NCI-H69 (cell line): ENCODE measurements at places on chromosomes 16 and 17.
A peak's percentile ranks its signal among the peaks of the same experiment; 100 is the strongest.

DNA sequence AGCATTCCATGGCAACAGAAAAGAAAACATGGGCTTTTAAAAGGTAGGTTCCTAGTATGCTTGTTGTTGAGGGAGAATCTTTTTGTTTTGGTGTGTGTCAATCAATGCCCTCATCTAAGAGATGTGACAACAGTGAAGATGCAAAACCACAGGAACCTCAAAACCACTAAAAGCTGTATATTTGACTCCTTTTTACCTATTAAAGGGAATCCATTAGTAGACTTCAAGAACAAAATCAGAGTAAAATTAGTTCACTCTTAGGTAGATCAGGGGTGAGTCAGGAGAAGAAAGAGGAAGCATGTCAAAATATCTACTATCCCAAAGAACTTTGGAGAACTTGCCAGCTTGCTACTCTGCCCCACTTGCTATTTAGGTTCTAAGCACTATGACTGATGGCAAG lies 89.1 kb downstream of the CDK5R1 start:
- no peak for DNase-seq

- DNase-seq = no peak
These were observed 79.3 kb downstream of the BANP start for GRCh38 chr16:88030498-88030897.

GRCh38 chr17:44689477-44690217 lies at the start of gene CCDC43:
CCDC43 (minus strand) TSS chr17:44689776; CDS start chr17:44689753, 23 bp downstream.
- DNase-seq = peak; percentile 97

DNA sequence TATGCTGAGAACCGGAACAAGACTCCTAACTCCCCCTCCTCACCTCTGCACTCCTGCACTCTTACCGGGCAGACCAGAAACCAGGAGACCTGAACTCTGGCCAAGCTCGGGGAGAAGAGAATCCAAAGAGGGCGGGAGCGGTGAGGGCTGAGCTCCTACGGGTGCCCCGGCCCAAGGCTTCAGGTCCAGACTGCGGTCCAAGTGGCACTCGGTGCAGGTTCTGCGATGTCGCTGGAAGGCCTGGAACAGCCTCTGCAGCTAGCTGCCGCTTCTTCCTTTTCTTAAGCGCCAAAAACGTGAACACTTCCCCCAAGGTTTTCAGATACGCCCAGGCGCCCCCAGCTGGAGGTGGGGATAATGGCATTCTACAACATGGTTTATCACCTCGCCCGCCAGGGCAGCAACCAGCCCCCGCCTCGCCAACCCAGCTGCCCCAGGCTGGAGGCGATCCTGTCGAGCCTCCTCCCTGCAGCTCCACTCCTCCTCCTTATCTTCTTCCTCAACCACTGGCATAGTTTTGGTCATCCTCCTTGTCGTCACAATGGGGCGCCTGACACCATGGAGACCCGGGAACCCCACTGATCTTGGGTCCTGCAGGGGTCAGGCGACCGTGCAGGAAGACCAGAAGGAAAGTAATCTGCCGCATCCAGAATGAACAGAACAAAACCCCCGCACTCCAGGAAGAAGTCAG lies 1735.9 kb downstream of the TP53TG3F start:
- no peak for DNase-seq

GRCh38 chr17:64084086-64084939 lies 45.6 kb downstream of the ERN1 start:
- DNase-seq = peak; percentile 37

DNA sequence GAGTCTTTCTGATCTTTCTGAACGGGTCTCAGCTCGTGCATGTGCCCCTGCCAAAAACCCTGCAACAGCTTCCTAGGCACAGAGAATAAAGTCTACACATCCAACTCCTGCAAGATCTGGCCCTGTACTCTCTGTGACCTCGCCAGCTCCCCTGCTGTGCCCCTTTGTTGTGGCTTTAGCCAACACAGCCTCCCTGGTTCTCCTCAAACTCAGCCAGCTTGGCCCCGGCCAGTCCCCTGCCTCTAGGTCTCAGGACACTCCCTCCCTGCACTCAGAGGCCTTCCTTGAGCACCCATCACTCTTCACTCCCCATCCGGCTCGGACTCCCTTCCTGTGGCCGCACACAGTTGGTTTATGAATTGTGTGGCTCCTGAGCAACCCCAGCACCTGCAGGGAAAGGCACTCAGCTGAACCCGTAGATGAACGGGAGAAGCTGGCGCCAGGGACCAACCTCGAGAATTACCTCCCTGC lies 1.4 kb downstream of the CEP131 start:
- no peak for DNase-seq

DNA sequence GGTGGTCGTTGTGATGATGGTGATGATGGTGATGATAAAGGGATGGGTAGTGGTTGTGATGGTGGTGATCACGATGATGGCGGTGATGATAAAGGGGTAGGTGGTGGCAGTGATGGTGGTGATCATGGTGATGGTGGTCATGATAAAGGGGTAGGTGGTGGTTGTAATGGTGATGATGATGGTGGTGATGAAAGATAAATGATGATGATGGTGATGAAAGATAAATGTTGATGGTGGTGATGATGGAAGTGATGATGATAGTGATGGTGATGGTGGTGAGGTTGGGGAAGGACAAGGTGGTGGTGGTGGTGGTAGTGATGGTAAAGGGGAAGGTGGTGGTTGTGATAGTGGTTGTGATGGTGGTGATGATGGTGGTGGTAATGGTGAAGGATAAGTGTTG lies 13.9 kb downstream of the CDH5 start:
- no peak for DNase-seq

- no peak for DNase-seq
These were observed 210.6 kb upstream of the CDH5 start for GRCh38 chr16:66155933-66156332.

GRCh38 chr17:28379814-28380801 lies 8.6 kb downstream of the SARM1 start:
- peak; percentile 33 for DNase-seq

DNA sequence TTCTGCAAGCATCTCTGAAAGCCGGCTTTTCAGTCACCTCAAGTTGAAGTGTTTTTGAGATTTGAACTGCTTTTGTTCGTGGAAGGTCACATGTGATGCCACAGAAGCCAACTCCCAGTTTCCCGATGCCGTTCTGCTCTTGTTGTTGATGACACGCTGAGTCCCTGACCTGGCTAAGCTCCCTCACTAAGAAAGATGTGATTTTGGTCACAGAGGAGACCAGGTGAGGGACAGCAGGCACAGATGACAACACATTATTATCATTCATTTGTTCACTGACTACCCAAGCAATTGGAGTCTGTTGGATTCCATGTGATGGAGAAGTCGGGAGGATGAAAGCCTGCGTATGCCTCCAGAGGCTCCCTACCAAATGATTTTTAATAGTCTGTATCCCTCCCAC lies 822.4 kb upstream of the RBFOX1 start:
- DNase-seq = no peak

DNA sequence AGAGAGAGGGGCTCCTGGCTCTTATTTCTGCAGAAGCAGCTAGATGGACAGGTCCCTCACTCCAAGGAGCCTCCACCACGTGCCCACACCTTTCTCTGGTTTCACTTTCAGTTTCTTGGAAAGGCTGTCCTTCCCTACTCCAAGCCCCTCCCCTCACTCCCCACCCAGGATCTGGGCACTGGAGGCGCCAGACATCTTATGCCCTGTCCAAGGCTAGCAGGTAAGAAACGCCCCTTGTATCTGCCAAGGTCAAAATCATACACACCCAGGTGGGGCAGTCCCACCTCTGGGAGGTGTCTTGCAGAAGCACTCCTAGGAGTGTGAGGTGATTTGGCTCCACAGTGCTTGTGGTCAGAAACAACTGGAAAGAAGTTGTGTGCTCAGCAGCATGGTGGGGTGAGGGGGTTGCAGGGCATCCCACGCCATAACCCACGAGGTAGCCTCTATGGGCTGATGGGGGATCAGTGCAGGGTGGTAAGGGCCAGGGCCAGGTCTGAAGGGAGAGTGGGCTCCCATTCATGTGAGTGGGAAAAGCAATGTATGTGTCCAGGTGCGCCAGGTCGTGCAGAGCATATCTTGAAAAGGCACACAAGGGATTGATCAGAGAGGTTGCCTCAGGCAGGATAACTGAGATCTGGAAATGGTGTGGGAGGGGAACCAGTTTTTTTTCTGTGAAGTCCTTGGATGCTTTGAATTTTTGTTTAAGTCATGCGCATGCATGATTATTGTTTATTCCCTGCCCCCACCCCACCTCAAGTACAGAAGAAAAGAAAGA lies 31.8 kb upstream of the PRM1 start:
- DNase-seq = peak; percentile 77

- no peak for DNase-seq
These were observed 18.9 kb downstream of the XYLT1 start for GRCh38 chr16:17451843-17452242.

DNA sequence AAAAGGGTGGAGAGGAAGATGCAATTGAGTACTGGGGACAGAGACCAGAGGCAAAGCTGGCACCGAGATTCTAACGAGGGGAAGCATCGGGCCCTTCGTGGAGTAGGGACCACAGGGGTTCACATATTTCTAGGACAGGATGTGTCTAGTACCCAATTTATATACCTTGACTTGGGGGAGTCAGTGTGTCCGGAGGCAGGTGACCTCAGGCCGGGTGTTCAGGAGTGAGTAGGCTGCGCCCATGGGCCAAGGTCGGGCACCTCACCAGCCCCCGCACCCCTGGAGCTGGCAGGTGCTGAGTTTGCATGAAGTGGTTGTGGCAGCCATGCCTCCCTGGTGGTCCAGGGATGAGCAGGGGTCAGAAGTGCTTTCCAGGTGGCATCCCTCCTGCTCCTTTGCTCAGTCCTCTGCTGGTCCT lies 8.6 kb upstream of the NXPH3 start:
- DNase-seq = no peak

GRCh38 chr17:75778861-75779249 lies 5.8 kb upstream of the UNK start:
- DNase-seq = no peak

DNA sequence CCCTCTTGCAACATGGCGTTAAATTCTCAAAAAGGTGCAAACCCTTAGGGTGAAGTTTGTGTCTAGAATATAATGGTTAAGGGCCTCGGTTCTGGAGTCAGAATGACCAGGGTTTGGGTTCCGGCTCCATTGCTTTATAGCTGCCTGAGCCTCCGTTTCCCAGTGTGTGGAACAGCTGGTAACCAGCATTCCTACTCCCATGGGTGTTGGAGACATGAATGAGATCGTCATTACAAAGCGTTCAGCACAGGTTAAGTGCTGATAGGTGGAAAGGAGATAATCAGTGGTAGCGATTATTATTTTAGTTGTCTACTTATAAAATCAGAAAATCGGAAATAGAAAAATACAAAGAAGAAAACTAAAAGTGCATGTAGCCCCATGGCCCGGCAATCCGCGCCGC lies 23.5 kb upstream of the ZCCHC14 start:
- DNase-seq = no peak

DNA sequence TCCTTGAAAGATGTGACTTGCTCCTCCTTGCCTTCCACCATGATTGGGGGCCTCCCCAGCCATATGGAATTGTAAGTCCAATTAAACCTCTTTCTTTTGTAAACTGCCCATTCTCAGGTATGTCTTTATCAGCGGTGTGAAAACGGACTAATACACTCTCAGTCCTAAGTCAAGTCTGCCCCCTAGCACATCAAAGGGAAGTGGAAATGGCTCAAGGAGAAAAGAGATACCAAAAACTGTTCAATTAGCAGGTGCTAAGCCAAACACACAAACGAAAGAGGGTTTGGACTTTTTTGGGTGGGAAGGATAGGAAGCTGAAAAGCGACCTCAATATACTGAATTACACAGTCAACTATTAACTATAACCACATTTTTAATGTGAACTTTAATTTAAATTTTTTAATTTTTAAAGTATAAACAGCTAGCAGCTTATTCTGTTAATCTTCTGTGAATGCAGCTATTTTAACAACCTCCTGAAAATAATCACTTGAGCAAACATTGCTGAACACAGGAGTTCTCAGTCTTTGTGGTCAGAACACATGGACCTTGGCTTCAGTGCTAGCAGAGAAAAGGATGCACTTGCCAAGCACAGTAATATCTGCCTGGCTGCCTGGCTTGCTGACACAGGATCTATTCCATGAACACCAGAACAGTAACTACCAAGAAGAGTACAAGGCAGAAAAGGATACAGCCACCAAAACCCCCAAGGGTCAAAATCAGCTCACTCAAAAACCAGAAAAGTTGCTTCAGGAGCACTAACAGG lies 10.9 kb downstream of the ZNF18 start:
- DNase-seq = no peak

GRCh38 chr17:333626-334396 lies 18.8 kb downstream of the RPH3AL start:
- DNase-seq = no peak

- DNase-seq = no peak
These were observed 123.1 kb downstream of the XYLT1 start for GRCh38 chr16:17347624-17348023.

GRCh38 chr17:59530531-59530930 lies 34.9 kb upstream of the DHX40 start:
- DNase-seq = no peak

DNA sequence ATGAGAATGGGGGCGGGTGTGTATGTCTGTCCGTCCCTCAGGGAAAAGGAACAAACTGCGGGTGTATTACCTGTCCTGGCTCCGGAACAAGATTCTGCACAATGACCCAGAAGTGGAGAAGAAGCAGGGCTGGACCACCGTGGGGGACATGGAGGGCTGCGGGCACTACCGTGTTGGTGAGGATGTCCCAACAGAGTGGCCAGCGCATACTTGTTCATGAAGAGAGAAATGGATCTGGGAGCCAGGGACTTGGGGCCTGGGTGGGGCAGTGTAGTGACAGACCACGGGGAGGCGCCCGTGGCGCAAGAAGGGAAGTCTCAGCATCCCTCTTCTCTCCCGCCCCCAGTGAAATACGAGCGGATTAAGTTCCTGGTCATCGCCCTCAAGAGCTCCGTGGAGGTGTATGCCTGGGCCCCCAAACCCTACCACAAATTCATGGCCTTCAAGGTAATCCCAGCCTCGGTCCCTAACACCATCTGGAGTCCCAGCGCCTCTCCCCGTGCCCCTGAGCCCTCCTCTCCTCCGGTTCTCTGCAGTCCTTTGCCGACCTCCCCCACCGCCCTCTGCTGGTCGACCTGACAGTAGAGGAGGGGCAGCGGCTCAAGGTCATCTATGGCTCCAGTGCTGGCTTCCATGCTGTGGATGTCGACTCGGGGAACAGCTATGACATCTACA lies 3.5 kb upstream of the C17orf107 start:
- no peak for DNase-seq

DNA sequence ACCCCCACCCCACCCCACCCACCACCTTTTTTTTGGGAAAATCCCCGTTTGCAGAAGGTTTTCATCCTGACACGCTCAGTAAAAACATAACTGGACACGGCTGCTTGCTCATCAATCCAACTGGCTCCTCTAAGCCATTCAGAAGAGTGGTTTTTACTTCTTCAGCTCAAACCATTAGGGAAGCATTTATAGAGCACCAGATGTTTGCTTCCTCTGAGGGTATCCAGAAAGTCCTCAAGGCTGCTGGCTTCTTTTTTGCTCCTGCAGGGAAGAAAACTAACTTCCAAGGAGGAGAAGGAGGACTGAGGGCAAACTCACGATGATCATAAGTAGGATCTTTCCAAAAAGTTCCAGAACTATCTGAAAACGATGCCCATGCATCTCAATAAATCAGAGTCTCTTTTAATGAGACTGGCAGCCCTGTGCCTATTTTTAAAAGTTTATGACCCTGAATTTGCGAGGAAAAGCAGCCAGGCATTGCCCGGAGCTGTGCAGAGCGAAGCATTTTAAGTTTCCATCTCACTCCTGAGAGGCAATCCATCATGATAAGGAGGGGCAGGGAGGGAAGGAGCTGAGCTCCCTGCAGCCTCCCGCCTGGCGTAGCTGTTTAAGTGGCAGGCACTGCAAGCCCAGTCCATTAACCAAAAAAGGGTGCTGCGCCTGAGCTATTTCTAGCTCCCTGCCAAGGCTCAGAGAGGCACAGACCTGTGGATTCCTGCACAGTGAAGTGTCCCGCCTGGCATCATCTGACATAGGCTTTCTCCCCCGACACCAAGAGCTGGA lies 146.3 kb upstream of the FOXF1 start:
- no peak for DNase-seq

GRCh38 chr17:42883802-42884558 lies 16.6 kb upstream of the G6PC1 start:
- DNase-seq = no peak
